Liver (tissue), 10 donors: ENCODE measurements at places on chromosomes 16 and 17.
A peak's percentile ranks its signal among the peaks of the same experiment; 100 is the strongest.

DNA sequence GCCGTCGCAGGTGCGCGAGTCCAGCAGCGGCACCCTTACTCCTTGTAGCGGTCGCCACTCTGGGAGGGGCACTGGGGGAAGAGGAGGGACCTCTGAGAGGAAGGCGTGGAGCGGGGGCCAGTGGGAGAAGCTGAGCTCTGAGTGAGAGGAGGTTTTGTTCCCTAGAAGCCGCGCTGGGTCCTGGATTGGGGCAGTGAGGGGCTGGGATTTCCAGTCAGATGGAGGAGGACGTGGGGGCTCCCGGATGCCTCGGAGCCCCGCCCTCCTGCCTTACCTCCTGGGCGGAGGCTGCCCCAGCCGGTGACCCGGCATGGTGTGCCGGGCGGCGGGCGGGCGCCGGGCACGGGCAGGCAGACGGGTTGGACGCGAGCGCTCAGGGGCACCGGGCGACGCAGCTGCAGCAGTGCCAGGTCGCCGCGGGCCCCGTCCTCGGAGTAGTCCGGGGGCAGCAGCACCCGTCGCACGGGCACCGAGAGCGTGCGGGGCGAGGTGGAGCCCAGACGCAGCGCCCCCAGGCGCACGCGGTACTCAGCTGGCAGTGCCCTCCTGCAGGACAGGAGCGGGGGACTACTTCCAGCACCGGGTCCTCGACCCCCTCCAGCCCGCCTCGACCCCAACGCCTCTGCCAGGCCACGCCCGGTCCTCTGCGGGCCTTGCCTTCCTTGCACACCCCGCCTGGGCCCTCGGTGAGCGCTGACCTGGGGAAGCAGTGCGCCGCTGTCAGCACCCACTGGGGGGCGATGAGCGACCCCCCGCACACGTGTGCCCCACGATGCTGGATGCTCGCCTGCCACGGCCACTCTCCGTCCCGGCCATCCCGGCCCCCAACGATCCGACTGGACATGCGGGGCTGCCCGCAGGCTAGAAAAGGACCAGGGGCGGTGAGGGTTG is 2.0 kb downstream of the PRSS33 start:
- no peak for DNase-seq

- DNase-seq, result no peak
Measured at GRCh38 chr17:68693466-68693865, 92.3 kb upstream of the FAM20A start.

GRCh38 chr17:64348666-64349065 is 42.0 kb downstream of the PECAM1 start:
- no peak for DNase-seq

DNA sequence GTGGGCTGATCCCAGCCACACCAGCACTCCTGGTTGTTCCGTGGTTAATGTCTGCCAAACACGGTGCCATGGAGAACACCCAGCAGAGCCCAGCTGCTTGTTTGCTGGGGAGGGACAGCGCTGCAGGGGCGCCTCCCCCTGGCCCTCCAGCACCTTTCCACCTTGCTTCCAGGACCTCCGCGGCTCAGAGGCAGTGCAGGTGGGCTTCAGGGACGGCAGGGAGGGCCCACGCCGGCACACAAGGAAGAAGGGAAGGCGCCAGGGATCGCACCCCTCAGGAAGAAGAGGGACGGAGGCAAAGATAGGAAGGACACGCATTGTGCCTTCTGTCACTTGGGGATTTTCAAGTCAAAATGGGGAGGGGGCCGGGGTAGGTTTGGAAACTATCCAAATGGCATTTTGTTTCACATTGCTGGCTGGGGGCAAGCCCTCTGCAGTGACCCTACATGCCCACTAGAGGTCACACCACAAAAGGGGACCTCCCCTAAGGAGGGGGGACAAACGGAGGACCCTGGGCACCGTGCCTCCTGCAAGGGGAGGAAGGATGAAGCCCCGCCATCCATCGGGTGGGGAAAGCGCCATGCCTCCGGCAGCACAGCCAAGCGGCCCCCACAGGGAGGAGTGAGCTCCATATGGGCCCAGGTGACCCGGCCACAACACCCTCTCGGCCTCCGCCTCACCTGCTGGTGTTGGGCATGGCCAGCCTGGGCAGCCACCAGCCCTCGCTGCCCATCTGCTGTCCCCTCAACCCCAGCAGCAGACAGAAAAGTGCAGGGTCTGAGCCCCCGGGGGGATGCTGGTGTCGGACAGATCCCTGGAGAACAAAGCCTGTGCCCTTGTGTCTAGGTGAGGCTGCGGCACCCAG is 7.5 kb upstream of the C16orf95 start:
- DNase-seq, result peak; percentile 49

- DNase-seq, result no peak
Measured at GRCh38 chr16:85936816-85937215, 37.9 kb downstream of the IRF8 start.

- no peak for DNase-seq
Measured at GRCh38 chr16:83279251-83279650, 528.5 kb upstream of the HSBP1 start.

DNA sequence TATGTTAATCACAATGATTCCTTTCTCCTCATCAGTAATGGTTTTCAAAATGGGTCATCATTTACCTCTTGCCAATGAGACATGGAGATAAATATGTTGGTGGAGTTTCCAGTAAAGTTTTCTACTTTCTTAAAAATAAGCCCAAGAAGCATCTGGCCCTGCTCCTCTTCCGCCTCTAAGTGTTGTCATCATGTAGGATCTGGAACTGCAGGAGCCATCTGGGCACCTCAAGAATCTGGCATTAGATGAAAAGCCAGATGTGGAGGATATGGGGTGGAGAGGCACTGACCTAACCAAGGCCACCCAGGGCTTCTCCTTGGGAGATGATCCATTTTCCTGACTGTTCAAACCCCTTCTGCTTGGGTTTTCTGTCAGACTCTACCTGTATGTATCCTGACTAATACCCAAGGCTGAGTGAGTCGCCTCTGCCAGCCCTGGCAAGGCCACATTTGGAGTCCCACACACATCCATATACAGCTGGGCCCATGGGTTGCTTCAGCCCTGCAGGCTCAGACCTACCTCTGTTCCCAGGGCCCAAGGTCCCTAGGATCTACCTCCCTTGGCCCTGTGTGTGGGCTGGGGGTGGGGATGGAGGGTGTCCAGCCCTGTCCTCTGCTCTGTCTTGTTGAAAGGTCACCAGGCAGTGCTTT is 24.6 kb downstream of the CCDC182 start:
- DNase-seq, result no peak

DNA sequence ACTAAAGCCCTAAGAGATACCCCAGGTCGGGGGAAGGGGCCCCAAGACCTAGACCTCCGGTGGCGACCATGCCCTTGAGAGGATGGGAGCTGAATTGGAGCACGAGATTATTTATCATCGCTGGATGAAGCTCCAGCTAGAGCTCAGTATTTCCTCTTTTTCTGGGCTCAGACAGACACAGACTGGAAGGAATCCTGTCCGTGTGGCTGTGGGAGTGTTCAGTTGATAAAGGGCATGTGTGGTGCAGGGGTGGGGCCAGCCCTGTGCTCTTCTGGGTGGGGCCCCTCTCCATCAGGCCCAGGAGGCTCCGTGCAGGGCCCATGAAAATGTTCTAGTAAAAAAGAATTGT is 6.3 kb upstream of the CBX4 start:
- no peak for DNase-seq

DNA sequence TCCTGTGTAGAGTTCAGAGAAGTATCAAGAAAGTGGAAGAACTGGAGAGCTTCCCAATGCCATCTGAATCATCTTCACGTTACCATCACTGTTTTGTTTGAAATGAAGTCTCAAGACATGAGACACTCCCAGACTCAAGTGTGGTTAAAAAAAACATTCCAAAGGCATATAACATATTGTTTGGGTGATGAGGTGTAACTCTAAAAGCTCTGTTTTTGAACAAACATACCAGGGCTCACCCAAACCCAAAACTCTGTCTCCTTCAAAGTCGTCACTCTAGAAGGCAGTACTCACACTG is 6.3 kb upstream of the ZCCHC14 start:
- DNase-seq, result no peak

- no peak for DNase-seq
Measured at GRCh38 chr17:42806249-42806648, 7.6 kb downstream of the CNTD1 start.
